ENCODE measurements at places on chromosomes 16 and 17. TPM values are rescaled to one million over a fixed set of nuclear protein-coding genes. Genes with fewer than 3 reads are reported as not detected.

DNA sequence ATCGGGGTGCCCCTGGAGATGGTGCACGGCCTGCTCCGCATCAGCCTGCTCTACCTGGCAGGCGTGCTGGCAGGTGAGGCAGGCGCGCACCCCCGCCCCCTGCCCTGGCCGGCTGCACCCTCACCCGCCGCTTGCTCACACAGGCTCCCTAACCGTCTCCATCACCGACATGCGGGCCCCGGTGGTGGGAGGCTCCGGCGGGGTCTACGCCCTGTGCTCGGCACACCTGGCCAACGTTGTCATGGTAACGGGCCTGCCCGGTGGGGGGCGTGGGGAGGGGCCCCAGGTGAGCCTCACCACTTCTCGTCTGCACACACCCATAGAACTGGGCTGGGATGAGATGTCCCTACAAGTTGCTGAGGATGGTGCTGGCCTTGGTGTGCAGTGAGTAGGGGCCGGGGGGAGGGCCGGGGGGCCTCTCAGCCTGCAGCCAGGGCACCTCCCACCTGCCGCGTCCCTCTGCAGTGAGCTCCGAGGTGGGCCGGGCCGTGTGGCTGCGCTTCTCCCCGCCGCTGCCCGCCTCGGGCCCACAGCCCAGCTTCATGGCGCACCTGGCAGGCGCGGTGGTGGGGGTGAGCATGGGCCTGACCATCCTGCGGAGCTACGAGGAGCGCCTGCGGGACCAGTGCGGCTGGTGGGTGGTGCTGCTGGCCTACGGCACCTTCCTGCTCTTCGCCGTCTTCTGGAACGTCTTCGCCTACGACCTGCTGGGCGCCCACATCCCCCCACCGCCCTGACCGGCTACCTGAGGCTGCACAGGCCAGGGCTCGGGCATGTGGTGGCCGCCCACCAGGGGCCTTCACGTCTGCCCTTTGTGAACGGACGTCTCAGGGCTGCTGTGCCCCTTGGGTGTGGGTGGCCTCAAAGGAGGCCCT is 2.1 kb downstream of the RHBDL1 start:
- no peak overlapping the region for H3K27ac ChIP-seq
- H3K4me3 ChIP-seq = no peak overlapping the region
- H3K27me3 ChIP-seq = peaks cover 6% of the 10 kb centered on the region
- H3K36me3 ChIP-seq = peaks cover 21% of the 10 kb centered on the region
- H3K4me1 ChIP-seq = peaks cover 30% of the 10 kb centered on the region

RCVRN gene
- total RNA-seq = not detected

SYT17 gene
- not detected for total RNA-seq

DNA sequence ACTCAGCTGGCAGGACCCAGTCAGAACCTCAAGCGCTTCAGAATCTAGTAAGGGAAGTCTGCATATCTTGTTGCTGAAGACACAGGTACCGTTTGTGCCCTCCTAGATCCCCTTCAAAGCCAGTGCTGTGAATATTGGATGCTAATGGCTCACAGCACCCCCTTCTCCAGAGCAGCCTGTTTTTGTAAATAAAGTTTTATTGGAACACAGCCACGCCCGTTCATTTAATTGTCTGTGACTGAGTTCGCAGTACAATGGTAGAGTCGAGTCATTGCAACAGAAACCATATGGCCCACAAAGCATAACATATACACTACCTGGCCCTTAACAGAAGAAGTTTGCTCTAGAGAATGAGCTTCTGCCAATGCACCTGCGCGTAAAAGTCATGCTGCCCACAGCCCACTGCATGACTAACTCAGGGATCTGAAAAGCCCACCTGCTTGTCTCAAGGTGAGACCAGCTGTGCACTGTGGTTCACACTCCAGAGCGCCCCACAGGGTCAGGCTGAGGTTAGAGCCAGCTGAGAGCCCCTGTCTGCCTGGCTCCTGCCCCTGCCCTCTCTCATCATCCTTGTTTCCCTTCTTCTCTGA is 48.8 kb downstream of the AIPL1 start:
- no peak overlapping the region for H3K27ac ChIP-seq
- no peak overlapping the region for H3K4me3 ChIP-seq
- peaks cover 2% of the 10 kb centered on the region for H3K27me3 ChIP-seq

- peaks cover 2% of the 10 kb centered on the region for H3K4me1 ChIP-seq
- DNase-seq = no peak
Measured at GRCh38 chr17:45127548-45128300, 4.6 kb downstream of the PLCD3 start.

CCR7 gene
- total RNA-seq = 171 TPM

PRKCB gene
- total RNA-seq = 101 TPM

MGAT5B gene
- not detected for total RNA-seq

GRCh38 chr17:40025991-40026815 is 11.0 kb downstream of the CSF3 start:
- DNase-seq = peak; percentile 68
- H3K4me1 ChIP-seq = peaks cover 23% of the 10 kb centered on the region
- peak overlapping the region; percentile 72 for H3K27ac ChIP-seq
- no peaks in the 10 kb centered on the region for H3K27me3 ChIP-seq

- H3K27me3 ChIP-seq = peaks cover 3% of the 10 kb centered on the region
- peak overlapping the region; percentile 27 for H3K4me3 ChIP-seq
- peaks cover 18% of the 10 kb centered on the region for H3K4me1 ChIP-seq
- peak; percentile 61 for DNase-seq
- H3K27ac ChIP-seq = peak overlapping the region; percentile 80
Measured at GRCh38 chr17:77783991-77784820, 174.3 kb upstream of the TNRC6C start.

DNA sequence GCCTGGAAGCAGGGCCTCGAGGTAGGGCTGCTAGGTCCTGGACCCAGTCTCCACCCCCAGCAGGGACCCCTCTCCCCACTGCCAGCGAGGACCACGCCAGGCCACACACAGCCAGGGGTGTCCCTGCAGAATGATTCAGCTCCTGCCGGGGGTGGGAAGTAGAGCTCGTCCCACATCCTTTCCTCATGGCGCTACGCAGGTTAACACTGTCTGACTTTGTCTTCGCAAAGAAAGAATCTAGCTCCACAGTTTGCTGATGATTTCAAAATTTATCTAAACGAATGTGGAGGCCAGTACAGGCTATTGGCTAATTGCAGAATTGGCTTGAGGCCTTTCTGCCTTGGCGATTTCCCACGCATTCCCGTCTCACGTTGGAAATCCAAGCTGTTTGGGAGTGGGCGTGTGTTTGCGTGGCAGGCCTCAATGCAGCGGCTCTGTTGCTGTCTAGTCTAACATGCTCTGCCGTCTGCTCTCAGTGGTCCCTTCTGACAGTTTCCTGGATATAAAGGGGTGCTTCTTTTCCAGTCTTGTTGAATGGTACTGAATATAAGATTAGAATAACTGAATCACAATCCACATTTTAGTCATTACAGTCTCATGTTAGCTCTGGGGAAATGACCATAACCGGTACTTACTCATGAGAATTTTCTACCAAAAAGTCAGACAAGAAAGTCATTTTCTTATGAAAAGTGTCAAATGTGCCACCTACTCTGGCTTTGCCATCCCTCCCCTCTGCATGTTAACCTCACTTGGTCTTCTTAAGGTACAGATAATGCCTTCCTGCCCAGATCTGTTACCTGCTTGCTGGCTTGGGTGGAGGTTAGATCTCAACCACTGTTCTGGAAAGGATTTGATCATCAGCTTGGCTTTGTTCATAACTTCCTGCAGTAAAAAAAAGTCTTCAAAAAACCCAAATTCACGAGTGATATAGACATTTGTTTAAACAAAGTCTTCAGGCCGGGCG is 252.4 kb downstream of the NTN1 start:
- DNase-seq = peak; percentile 24
- no peaks in the 10 kb centered on the region for H3K36me3 ChIP-seq
- no peak overlapping the region for H3K4me3 ChIP-seq
- no peak overlapping the region for H3K27ac ChIP-seq

DNA sequence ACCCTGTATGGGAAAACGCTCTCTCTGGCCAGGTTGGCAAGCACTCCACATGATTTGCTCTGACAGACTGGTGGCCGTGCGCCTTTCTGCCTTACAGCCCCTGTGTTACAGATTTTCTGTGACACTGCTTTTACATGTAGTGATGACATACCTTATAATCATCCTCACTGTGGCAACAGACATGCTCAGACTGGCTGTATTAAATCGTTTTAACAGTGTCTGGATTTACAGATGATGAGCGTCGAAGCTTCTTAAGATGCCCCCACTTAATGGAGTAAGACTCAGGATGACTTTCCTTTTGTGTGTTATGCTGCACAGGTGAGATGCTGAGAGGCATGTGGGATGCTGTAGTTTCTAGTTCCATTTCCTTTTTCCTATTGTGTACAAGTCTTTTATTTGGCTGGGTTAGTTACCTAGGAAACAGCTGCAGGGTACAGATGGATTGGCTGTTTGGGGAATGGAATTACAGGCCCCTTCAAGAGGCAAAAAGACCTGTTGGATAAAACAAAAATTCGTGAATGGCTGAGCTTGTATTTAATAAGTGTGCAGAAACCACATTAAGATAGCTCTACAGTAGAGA is 20.9 kb upstream of the VWA3A start:
- no peak overlapping the region for H3K4me3 ChIP-seq
- no peaks in the 10 kb centered on the region for H3K27me3 ChIP-seq
- no peak overlapping the region for H3K27ac ChIP-seq
- H3K4me1 ChIP-seq = no peaks in the 10 kb centered on the region

WDR45B gene
- total RNA-seq = 38.2 TPM

DNA sequence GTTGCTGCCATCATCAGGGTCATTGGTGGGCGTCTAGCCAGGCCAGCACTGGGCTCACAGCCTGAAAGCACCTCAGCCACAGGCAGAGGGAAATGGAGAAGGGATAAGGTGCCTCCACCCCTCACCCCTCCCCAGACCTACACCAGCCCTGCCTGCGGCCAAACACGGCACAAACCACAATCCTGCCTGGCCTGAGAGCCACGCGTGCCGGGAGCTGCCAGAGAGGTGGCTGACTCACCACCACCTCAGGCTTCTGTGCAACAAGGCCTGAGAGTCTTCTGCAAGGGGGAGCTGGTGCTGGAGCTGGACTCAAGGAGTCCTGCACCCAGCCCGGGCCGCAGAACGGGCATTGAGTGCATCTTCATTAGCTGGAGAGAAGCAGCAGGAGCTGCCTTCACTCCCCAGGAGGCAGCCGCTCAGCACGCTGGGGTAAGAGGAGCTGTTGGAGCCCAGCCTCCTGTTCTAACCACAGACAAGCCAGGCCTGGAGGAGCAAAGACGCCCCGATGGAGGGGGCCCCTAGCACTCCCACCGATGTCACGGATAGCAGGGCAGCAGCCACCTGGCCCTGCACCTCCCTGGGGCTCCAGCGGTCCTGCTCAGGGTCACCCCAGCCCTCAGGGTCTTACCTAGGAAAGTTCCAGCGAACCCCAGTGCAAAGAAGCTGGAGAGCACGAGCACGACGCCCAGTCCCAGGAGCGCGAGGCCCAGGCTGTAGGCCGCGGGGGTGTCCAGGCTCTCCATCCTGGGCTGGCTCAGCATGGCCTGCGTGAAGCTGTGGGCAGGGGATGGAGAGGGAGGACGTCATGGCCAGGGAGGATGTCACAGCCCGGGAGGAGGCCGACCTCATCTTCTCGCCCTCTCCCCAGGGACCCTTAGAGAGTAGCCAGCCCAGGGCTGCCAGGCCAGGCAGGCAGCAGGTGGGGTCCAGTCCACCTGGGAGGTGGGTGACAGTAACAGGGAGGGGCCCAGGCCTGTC is 16.0 kb upstream of the RASD1 start:
- H3K4me3 ChIP-seq = no peak overlapping the region
- no peaks in the 10 kb centered on the region for H3K36me3 ChIP-seq
- no peaks in the 10 kb centered on the region for H3K27me3 ChIP-seq
- no peak for DNase-seq
- H3K4me1 ChIP-seq = peaks cover 17% of the 10 kb centered on the region
- no peak overlapping the region for H3K27ac ChIP-seq

KCNH6 gene
- not detected for total RNA-seq

- H3K27ac ChIP-seq = no peak overlapping the region
- H3K27me3 ChIP-seq = peaks cover 5% of the 10 kb centered on the region
- no peak overlapping the region for H3K4me3 ChIP-seq
- H3K36me3 ChIP-seq = no peaks in the 10 kb centered on the region
- DNase-seq = no peak
Measured at GRCh38 chr17:45973946-45974859, 24.8 kb upstream of the STH start.

GRN gene
- 46.7 TPM for total RNA-seq

DNA sequence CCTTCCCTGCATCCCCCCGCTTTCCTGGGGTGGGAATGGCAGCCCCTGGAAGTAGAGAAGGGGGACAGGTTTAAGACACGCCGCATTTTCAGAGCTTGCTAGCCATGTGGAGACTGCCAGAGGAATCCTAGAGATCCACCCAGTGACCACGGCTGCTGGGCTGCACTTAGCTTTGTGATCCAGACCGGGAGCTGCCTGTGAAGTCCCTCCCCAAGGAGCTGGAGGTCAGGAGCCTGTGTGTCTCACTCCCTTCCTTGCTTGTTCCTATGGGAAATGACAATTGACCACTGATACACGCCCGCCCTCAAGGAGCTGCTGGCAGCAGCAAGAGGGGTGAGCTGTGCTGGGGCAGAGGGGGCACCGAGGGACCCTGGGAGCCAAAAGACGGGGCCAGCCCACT is 73.7 kb downstream of the SREBF1 start:
- no peaks in the 10 kb centered on the region for H3K27me3 ChIP-seq
- H3K4me1 ChIP-seq = peaks cover 57% of the 10 kb centered on the region
- no peak overlapping the region for H3K27ac ChIP-seq
- no peak overlapping the region for H3K4me3 ChIP-seq

DNA sequence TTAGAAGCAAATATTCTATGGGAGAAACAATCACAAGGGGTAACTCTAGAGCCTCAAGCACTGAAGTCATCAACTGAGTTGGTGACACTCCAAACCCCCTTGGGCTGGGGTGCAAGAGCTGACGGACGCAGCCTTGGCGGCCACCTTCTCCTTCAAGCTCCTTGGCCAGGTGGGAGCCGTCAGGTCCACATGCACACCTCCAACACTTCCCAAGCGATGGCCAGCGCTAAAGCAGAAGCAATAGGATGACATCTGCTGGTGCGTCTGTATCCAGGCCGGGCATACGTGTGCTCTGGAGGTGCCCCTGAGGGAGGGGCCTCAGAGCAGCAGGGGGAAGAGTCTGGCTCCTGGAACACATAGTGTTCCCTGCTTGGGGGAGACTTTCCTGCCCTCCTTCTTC is 12.2 kb upstream of the FOXJ1 start:
- no peak overlapping the region for H3K4me3 ChIP-seq
- no peaks in the 10 kb centered on the region for H3K27me3 ChIP-seq
- peaks cover 42% of the 10 kb centered on the region for H3K4me1 ChIP-seq
- peaks cover 89% of the 10 kb centered on the region for H3K36me3 ChIP-seq
- DNase-seq = no peak

MYO1C gene
- 18.5 TPM for total RNA-seq

SCARF1 gene
- 4.5 TPM for total RNA-seq

FDXR gene
- total RNA-seq = 35.5 TPM

- peaks cover 66% of the 10 kb centered on the region for H3K36me3 ChIP-seq
- peak overlapping the region; percentile 44 for H3K27ac ChIP-seq
- peaks cover 5% of the 10 kb centered on the region for H3K4me1 ChIP-seq
- no peak for DNase-seq
- H3K4me3 ChIP-seq = no peak overlapping the region
Measured at GRCh38 chr17:77215281-77215680, 74.5 kb downstream of the SEC14L1 start.

GRCh38 chr17:57782062-57782490 is 37.0 kb upstream of the CCDC182 start:
- no peaks in the 10 kb centered on the region for H3K4me1 ChIP-seq
- H3K4me3 ChIP-seq = no peak overlapping the region
- H3K27me3 ChIP-seq = peaks cover 16% of the 10 kb centered on the region
- no peak for DNase-seq
- no peak overlapping the region for H3K27ac ChIP-seq

- no peak for DNase-seq
- H3K4me1 ChIP-seq = no peaks in the 10 kb centered on the region
- no peak overlapping the region for H3K27ac ChIP-seq
Measured at GRCh38 chr16:76956394-76956793, 234.6 kb upstream of the MON1B start.

Data from activated CD8-positive, alpha-beta T cell treated with anti-CD3 and anti-CD28 coated beads, Interleukin-2, amount 10 ng/mL, durations not matched to agents 7 days and 5 days (primary cell).